ENCODE measurements at places on chromosomes 7 and 10.

DNA sequence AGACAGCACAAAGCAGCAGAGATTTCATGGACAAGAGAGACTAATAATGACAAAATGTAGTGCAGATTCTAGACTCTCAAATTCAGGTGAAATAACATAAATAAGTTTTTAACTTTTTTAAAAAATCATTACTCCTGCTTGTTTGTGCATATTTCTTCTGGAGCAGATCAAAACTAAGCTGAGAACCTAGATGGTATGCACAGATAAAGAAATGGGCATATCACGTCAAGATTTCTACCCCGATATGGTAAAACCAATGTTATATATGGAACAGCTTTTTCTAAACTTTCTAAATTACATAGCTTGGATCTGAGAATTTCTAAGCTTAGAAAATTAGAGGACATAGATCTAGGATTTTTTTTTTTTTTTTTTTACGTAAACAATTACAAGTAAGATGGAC is 18.2 kb downstream of the TWIST1 start:
- DNase-seq = no peak

DNA sequence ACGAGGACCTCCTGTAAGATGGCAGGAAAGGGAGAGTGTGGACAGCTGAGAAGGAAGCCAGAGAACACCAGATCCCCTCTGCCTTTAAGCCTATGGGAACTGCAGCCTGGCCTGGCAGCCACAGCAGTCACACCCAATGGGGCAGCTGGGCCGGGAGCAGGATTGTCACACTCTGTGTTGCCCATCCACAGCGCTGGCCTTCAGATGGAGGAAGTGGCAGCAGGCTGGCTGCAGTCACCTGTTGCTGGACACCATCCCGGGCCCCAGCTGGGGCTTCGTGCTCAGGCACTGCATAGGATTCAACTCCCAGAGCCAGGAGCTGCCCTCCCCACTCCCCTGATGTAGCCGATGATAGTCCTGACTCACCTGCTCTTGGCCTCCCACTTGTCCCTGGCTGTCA is 114.4 kb downstream of the COL13A1 start:
- DNase-seq = no peak

DNA sequence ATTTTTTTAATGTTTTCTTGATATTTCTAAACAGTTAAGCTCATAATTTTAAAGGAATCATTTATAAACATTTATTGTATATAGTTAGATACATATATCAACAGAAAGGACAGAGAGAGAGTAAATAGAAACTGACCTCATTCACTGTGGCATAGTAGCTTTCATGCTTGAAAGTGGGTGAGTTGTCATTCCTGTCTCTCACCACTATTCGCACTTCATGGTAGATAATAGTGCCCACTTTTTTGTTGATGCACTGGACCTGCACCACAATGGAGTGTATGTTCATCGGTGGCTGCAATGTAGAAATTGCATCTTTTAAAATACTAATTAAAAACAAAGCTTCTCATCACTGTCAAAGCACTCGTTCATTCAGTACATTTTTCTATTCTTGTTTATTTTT is 432.0 kb downstream of the PCDH15 start:
- DNase-seq = no peak

DNA sequence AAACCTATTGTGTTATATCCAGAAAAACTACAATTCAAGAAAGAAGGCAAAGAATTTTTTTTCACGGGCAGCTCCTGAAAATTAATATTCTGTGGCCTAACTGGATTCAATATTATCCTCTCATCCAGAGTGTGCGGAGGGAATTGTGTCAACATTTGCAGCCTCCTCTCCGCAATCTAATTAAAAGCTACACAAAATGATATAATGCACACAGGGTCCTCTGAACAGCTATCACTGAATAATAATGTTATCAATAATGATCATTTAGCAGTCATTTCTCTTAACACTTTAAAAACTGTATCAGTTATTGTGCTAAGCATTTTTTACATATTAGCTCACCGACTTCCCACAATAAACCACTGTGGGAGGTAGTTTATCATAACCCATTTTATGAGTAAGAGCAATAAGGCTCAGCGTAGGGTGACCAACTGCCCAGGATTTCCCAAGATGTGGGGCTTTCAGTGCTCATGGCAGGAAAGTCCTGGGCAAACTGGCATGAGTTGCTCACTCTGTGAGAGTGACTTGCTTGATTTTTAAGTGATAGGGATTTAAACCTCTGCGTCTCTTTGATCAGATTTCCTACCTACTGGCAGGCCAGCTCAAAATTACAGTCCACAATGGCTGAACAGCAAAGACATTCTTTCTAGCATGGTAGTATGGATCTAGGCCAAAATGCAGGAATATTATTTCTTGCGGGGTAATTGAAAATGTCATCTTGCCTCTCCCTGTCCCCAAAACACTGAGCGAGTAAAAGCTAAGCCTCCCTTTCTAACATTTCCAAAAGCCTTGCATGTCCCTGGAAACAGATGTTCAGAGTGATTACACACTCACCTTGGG is 65.7 kb downstream of the AOAH start:
- DNase-seq = peak; percentile 91

GRCh38 chr10:63562857-63563256 is 41.7 kb downstream of the REEP3 start:
- DNase-seq = no peak

Data from inflammatory macrophage (primary cell).